ENCODE measurements at places on chromosomes 2 and 18.

- DNase-seq: no peak
These were observed 122.4 kb downstream of the HIBCH start for GRCh38 chr2:190197143-190197720.

DNA sequence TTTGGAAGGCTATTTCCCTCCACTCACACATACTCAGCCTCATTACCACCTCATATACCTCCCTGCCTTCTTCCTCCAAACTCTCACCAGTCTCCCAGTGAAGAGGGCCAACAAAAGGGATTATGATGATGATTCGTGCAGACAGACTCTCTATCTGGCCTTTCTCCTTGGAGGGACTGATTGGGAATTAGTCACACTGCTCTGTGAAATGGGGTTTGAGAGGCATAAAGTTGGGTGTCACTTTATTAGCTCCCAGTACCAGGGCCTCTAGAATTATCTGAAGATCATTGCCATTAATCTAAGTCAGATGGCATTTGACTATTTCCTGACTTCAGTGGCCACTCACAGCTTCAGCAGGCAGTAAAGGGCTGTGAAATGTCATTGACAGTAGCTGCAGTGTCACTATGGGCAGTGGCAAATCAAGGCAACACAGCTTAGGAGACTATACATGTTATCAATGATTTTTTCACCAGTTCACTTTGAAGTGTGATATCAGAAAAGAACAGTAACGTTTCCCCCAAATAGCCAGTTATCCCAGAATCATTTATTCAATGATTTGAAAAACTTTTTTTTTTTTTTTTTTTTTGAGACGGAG is 17.4 kb downstream of the CNRIP1 start:
- no peak for DNase-seq

DNA sequence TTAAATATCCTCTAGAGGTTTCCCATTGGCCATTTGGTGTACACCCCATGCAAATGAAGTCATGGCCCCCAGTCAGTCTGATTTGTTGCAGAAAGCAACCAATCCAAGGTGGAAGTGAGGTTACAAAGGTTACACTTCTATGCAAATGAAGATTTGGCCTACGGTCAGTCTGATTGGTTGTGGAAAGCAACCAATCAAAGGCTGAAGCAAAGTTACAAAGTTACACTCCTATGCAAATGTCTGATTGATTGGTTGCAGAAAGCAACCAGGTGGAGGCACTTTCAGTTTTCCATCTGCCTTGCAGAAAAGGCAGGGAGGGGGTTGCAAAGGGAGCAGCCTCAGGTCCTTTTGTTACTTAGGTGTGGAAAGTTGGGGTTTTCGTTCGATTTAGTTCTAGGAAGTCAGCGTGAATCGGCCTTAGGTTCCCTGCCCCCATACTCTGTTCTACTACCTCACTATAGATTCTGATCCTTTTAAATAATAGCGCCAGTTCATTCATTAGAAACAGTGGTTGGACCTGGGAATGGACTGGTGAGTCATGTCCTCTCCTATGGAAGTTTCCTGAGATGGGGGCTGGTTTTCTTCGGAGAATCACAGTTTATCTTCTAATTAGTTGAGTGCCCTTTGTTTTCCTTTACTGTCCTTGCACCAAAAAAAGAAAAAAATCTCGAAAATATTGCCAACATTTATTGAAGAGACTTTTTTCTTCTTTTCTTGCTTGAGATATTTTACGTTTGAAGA is 279.5 kb downstream of the AGAP1 start:
- no peak for DNase-seq

GRCh38 chr18:26134107-26134506 is 438 bp downstream of the PSMA8 start:
- no peak for DNase-seq

GRCh38 chr2:166297951-166298350 is 77.8 kb downstream of the SCN9A start:
- no peak for DNase-seq

DNA sequence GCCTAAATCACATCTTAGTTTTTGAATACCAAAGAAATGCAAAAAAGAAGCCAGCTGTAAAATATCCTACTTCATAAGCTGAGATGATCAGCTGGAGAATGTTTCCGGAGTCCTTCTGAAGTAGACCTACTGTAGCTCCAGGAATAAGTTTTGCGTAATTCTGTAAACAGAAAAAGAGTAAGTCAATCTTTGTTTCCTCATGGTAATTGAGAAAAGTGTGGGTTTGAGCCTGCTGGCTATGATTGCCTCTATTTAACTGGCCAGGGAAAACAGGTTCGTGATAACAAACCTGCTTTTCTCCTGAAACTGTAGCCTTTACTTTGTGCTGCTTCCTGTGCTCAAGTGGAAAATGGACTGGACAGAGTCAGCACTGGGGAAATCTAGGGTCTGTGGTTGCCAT is 58.2 kb downstream of the ITGB6 start:
- DNase-seq: no peak
